ENCODE measurements at places on chromosomes 12 and 14.
A peak's percentile ranks its signal among the peaks of the same experiment; 100 is the strongest.

DNA sequence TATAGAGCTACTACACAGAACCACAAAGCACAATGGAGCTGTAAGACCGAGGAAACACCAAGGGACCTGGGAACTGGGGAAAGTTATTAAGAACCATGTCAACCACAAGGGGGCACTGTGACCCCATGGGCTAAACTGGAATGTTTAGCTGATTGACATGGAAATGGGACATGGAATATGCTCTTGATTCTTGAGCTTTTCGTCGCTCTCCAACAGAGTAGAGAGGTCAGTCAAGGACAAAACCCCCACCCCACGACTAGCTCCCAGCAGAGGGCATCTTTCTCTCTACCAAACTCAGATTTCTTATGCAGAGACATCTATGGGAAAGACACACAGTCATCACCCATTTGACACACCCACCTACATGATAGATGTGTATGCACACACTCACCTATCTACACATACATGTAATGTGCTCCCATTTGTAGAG is 10.1 kb downstream of the NDRG2 start:
- peak; percentile 84 for DNase-seq

DNA sequence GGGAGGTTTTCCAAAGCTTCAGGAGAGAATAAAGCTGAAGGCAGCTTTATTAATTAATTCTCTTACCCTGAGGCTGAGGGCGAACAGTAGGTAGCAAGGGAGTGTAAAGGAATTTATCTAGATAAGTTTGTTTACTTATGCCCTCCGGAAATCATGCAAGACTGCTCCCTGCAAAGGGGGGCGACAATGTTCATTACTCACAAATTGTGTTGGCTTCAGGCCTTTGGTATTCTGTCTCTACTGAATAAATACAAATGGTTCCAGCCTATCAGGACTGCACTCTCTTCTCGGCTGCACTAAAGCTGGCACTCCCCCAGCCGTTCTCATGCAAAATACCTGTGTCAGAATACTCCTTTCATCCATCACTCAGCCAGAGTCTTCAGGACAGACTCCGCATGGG is 120.8 kb downstream of the PPHLN1 start:
- no peak for DNase-seq

DNA sequence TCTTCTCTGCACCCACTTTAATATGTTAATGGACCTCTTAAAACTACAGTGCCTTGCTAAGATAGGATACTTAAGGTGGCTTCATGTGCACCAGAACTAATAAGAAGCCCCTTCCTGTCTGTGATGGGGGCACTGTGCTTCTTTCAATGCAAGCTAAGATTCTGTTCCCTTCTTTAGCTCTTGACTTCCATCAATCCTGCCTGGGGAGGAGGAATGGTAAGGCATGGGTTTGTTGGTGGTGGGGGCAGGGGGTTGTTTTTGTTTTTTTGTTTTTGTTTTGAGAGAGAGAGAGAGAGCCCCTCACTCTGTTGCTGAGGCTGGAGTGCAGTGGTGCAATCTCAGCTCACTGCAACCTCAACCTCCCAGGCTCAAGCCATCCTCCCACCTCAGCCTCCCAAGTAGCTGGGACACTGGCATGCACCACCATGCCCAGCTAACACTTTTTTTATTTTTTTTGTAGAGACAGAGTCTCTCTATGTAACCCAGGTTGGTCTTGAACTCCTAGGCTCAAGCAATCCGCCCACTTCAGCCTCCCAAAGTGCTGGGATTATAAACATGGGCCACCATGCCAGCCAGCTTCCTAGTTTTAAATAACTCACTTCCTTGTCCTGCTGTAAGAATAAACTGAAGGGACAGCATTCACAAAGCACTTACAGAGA is 4.5 kb upstream of the KRT3 start:
- DNase-seq = no peak

GRCh38 chr12:67740711-67741110 is 92.2 kb downstream of the DYRK2 start:
- no peak for DNase-seq
